ENCODE measurements at places on chromosomes 7 and 10. TPM values are rescaled to one million over a fixed set of nuclear protein-coding genes. Genes with fewer than 3 reads are reported as not detected.

CYP2C18 gene
- not detected for total RNA-seq

BICC1 gene
- total RNA-seq, result 2.2 TPM

MRPL43 gene
- 88.8 TPM for total RNA-seq

PON1 gene
- not detected for total RNA-seq

RPP30 gene
- 74.5 TPM for total RNA-seq

SLC18A2 gene
- total RNA-seq, result not detected

LRRC17 gene
- 9.2 TPM for total RNA-seq

STAG3 gene
- 2.4 TPM for total RNA-seq

EPHA1 gene
- 1.7 TPM for total RNA-seq

DNA sequence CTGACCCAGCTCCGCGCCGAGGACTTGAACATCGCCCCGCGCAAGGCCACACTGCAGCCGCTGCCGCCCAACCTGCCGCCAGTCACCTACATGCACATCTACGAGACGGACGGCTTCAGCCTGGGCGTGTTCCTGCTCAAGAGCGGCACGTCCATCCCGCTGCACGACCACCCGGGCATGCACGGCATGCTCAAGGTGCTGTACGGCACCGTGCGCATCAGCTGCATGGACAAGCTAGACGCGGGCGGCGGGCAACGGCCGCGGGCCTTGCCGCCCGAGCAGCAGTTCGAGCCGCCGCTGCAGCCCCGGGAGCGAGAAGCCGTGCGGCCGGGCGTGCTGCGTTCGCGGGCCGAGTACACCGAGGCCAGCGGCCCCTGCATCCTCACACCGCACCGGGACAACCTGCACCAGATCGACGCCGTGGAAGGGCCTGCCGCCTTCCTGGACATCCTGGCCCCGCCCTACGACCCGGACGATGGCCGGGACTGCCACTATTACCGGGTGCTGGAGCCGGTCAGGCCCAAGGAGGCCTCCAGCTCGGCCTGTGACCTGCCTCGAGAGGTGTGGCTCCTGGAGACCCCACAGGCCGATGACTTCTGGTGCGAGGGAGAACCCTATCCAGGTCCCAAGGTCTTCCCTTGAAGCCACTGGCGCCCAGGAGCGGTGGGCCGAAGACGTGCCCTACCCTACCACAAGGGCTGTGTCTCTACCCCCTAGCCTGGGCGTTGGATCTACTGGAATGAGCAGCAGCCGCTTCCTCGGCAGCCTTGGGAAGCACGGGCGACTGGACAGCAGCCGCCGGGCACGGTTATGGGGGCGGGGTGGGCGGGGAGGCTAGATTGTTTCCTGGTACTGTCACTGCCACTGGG lies 945 bp downstream of the ADO start:
- no peak for DNase-seq

GRCh38 chr7:118214833-118215182 lies 9.7 kb upstream of the ANKRD7 start:
- no peak for DNase-seq

DNA sequence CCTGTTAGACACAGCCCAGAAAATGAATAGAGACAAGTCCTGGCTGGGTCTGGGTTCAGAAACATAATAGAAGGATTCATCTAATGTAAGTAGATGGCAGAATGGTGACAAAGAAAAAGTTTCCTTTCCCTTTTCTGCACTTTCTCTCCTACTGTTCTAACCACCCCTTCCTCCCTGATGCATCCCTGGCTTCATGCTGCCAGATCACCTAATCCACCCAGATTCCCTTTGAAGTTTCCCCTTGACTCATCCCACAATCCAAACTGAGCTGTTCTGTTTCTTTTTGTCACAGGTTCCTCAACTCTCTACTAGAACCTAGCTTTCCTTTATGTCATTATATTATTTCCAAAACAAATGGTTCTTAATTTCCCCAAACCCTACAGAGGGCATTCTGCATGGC lies 1.1 kb upstream of the MACC1 start:
- DNase-seq, result no peak

- DNase-seq, result peak; percentile 11
Measured at GRCh38 chr7:102841290-102841689, 71.5 kb upstream of the LRRC17 start.

DNA sequence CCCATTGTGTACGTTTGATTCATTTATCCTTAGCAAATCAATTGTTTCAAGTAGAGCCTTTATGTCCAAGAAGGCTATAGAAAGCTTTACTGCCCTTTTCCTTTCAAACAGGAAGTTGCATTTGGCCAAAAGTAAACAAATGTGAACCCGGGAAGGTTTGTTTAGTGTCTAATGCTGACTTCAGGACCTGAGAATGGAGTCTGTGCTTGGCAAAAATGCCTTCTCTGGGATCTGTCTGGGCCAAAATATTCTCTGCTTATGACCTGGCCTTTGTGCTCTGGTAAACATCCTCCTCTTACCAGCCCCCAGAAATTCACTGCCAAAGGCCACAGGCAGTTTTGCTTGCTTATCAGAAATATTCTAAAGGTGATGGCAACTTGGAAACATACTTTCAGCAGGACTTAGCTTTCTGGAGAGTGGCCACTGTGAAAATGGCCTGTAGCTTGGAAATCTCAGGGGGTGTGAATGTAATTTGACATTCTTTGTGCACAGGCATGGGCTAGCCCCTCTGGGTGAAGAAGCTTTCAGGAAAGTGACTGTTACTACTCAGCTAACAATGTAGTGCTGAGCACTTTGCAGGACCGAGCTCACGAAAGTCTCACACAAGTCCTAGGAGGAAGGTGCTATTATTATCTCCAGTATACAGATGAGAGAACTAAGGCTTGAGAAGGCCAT lies 199.5 kb downstream of the PTEN start:
- DNase-seq, result no peak

DNA sequence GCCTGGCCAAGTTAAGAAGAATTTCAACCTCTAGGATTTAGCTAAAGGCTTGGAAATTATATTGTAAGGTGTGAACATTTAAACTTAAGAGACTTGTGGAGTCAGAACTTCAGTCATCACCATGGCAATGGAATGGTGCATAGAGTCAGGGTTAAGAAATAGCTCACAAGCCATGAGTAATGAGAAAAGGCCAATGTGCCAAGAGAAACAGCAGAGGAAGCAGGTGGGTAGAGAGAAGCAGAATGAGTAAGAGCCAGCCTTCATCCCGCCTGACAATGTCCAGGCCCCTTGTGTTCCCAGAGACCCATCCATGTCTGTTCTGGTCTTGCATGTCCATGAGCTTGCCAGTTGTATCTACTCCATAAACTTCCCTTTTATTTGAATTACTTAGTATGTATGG lies 62.6 kb upstream of the TBX20 start:
- DNase-seq, result no peak

DNA sequence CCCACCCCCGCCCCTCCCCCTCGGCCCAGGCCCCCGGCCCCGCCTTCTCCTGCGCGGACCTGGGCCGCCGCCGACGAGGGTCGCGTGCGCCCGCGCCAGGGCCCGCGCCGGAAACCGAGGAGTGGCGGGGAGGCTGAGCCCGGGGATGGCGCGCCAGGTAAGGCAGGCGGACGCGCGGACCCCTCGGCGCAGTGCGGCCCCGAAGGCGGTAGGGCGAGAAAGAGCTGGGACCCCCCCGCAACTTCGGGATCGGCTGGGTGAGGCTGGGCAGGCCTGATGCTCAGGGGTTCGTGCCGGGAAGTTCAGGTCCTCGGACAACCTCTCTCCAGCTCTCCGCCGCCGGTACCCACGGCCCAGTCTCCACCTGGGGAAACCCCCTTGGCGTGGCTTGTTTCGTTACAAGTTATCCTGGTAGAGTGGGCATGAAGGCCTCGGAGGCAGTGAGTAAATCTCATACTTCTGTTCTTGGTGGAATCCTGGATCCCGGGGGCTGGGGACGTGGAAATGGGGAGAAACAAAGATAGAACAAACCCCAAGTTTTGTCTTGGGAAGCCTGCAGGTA lies 58.4 kb downstream of the ZNF467 start:
- no peak for DNase-seq

DNA sequence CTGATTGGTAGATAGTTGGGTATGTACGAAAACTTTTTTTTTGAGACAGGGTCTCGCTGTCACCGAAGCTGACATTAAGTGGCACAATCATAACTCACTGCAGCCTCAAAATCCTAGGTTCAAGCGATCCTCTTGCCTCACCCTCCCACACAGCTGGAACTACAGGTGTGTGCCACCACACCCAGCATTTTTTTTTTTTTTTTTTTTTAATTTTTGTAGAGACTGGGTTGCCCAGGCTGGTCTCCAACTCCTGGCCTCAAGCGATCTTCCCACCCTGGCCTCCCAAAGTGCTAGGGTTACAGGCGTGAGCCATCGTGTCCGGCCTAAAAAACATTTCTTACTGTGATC lies 1.5 kb upstream of the LRRC27 start:
- DNase-seq, result no peak

DNA sequence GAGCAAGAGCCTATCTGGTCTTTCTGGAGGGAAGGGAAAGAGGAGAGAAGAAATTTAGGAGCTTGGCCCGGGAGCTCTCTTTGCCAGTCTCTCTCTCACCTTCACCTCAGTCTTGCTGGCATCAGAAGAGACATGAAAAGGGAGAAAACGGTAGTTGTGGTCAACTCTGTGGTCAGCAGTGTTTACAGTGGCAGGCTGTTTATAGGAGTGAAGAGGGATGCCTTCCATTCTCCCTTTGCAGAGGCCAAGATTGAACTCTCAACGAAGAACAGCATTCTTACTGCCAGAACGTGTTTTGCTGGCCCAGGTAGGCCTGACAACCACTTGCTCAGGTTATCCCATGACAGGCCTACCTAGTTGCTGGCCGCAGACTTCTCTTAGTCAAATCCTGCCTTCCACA lies 133.3 kb downstream of the CCDC3 start:
- no peak for DNase-seq

DNA sequence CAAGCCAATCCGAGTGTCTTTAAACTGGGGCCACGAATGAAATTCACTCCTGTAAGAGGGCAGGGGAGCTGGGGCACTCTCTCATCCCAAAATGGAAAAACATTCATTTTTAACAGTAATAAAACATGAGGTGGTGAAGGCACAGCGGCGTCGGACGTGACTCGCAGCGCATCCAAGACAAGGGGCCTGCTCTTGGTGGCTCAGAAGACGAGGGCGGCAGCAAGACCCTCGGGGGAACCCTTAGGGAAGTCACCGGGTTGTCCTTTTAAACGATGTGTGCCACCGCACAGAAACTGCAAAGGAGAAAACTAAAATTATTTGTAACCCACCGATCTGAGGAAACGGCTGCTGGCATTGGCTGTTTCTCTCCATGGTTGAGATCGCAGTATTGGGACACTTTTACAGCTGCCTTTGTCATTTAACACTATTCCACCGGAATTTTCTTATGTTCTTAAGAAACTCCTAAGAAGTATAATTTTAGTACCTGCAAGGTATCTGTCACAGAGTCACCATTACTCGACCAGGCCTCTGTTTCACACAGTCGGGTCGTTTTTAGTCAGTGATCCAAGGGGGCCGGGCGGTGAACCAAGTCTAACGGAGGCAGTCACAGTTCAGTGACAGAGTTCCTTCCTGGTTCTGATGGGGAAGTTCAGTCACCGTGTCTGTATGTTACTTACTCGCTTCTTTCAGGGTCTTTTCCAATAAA lies 159.3 kb downstream of the PTPRN2 start:
- DNase-seq, result no peak

DNA sequence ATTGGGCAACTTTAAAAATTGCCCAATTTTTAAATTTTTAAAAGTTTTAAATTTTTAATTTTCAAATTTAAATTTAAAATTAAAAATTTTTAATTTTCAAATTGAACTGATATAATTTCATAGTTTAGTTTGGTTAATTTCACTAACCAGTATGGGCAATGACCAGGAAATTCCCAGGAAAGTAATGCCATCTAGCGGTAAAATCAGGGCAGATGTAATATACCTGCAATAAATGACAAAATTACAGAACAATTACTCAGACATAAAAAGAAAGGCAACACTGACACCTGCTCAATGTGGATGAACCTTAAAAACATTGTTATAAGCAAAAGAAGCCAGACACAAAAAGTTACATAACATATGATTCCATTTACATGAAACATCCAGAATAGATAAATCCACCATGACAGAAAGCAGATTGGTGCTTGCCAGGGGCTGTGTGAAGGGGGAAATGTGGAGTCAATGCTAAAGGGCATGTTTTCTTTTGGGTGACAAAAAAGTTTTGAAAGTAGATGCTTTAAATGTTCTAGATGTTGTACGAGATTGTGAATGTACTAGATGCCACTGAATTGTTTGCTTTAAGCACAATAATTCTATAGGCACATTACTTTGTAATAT lies 28.6 kb upstream of the SLC16A12 start:
- DNase-seq, result peak; percentile 63

GRCh38 chr7:105209870-105210269 lies 178.9 kb downstream of the SRPK2 start:
- DNase-seq, result no peak

GRCh38 chr7:17902599-17902998 lies 37.7 kb downstream of the SNX13 start:
- DNase-seq, result no peak

DNA sequence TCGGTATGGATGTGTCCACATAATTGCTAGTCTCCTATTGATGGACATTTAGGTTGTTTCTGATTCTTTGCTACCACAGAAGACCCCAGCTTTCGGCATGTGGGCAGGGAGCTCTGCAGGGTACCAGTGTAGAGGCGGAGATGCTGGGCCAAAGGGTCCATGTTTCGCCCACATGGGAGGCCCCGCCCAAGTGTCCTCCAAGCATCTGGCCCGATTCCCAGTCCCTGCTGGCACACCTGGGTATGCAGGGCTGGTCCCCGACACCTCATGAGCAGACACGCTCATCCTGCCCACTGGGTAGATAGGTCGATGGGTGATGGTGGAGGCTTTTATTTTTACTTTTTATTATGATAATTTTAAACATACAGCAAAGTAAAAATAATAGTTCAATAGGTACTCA lies 19.4 kb upstream of the TBRG4 start:
- DNase-seq, result no peak

- DNase-seq, result peak; percentile 70
Measured at GRCh38 chr10:86798611-86799010, 42.2 kb downstream of the BMPR1A start.

- DNase-seq, result no peak
Measured at GRCh38 chr7:156465186-156465585, 175.4 kb upstream of the RNF32 start.

- DNase-seq, result no peak
Measured at GRCh38 chr10:132500781-132501415, 36.7 kb upstream of the INPP5A start.

DNA sequence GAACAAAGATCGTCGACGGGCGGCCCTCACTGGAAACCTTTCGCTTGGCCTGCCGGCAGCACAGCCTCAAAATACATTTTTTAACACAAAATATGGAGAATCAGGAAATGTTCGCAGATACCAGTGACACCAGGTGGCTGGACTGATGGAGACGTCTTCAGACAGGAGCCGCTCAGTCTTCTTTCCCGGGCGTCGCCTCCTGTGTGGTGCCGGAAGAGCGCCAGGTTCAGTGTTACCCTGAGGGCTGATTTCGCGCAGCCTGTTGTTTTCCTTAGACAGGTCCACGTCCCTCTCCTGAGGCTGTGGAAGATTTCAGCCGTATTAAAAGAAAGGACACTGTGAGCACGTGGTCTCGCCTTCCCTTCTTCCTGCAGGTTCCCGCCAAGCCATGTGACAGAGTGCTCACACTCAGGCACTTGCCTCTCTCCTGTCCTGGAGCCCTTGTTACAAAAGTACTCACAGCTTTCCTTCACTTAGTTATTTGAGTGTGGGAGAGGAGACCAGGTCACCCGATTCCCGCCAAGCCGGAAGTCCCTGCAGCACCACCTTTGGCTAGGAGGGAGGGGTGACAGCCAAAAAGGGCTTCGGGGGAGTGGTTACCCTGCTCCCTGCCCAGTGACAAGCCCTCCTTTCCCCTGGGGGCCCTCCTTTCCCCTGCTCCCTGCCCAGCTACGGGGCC lies 21.7 kb upstream of the PWWP2B start:
- DNase-seq, result no peak

- DNase-seq, result no peak
Measured at GRCh38 chr10:53909791-53910190, 891.2 kb downstream of the PCDH15 start.

All from A673 (cell line).